Right cardiac atrium (tissue), 5 donors: ENCODE measurements at places on chromosomes 1 and 21.

DNA sequence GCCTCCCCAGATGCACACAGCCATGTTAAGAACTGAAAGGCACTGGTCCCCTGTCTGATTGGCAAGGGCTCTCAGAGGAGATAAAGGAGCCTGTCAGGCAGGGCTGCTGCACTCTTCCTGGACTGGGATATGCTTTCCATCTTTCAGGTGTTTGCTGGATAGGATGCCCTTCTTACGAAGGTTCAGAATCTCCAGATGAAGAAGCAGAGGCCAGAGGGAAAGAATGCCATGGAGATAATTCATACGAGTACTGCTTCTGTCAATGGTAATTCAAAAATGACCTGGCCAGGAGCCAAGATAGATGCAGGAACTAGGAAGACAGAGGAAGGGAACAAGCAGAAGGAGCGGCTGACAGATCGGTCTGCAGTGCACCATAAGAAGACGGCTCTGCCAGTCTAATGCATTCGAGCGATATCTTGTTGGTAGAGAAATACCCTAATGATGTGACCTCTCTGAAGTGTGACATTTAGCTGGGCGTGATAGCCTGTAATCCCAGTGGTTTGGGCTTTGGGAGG is 16.6 kb upstream of the ATP2B4 start:
- no peak for DNase-seq

GRCh38 chr1:89503690-89504089 is 20.9 kb upstream of the LRRC8B start:
- no peak for DNase-seq

DNA sequence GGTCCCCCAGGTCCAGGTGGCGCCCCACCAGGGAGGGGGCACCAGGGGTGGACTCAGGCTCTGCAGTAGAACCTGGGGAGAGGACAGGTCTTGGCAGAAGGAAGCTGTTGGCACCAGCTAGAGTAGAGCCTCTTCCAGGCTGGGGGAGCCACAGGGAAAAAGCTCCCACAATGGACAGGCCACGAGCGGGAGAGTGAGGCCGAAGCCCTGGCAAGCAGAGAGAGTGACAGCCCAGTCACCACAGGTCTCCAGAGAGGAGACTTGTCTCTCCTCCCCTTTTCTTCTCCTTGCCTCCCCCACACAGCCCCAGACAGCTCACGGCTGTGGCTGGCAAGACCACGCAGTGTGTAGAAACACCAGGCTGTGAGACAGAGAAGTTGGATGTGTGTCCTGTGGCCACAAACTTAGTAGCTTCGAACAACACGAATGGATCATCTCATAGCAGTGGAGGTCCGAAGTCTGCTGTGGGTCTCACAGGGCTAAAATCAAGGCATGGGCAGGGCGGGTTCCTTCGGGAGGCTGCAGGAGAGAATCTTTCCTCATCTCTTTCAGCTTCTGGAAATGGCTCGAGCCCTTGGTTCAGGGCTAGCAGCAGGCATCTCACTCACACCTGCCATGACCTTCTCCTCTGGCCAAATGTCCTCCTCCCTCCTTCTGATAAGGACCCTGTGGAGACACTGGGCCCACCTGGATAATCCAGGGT is 3.3 kb downstream of the KRTAP12-4 start:
- DNase-seq = no peak

DNA sequence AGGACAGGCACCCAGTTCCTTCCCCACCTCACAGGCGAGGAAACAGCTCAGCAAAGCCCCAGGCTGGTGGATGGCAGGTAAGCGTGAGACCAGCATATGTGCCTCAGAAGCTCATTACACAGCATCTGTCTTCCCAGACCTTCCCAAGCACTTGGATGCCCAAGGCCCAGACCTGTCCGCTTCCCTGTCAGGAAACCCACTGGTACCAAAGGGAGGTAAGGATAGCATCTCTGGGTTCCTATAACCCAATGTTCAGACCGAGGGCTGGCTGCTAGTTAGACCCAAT is 3.3 kb downstream of the POFUT2 start:
- no peak for DNase-seq

GRCh38 chr1:155279268-155279667 is 2.0 kb downstream of the HCN3 start:
- no peak for DNase-seq

DNA sequence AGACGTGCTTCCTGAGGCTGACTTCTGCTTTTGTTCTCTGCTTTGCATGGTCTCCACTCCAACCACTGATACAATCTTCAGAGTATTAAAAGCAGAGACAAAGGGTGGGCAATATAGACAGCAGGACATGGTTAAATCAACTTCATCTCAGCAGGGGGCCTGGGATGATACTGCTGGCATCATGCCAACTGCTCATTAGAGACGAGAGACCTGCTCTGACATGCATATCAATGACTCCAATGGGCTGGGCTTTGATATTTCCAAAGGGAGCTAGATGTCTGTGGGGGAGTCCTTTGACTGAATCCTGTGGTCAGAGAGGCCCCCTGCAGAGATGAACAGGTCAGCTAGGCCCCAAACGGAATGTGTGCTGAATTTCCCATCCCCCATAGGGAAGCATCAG is 106.6 kb downstream of the ACTL8 start:
- no peak for DNase-seq

DNA sequence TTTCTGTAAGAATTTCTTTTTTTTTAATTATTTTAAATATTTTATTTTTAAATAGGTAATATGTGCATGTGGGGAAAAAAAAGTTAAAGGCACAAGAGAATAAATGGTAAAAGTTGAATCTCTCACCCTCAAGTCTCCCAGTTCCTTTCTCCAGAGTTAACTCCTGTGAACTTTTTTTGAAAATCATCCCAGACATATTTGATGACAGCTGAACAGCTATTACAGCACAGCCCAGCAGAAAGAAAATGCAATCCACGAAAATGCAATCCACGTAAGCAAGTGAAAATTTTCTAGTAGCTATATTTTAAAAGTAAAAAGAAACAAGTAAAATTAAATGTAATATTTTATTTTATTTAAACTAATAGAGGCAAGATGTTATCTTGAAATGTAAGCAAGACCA is 310.0 kb upstream of the RUNX1 start:
- DNase-seq = no peak

GRCh38 chr1:192133350-192133926 is 24.8 kb upstream of the RGS18 start:
- no peak for DNase-seq

DNA sequence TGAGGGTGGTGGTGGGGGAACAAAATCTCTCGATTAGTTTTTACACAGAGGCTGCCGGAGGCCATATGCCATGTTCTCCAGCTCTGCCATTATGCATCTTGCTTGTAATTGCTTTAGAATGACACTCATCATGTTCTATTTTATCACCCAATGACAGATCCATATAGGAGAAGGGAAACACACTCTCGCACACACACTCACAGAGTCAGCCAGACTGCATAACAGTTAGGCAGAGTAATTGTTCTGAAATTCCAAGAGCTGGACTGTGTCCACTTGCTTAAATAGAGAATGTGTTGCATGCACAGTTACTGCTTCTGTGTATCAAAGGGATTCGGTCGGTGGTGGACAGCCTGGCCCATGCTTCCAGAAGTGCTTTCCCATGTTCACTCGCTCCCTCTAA is 30.6 kb downstream of the KCND3 start:
- DNase-seq = no peak

DNA sequence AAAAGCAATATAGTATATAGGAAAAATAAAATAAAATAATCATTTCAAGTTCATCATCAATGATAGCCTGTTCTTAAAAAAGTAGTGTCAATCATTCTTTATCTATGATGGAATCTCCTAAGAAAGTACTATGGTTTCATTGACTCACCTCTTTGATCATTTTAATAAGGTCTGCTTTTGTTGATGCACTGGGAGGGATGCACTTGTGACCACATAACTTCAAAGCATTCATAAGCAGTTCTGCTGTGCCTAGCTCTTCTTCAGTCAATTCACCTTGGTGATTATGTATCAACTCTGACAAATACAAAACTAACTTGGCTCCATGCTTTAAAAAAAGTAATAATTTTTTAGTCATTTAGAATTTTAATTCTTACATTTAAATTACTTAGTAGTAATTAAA is 84.8 kb upstream of the GNG4 start:
- no peak for DNase-seq

DNA sequence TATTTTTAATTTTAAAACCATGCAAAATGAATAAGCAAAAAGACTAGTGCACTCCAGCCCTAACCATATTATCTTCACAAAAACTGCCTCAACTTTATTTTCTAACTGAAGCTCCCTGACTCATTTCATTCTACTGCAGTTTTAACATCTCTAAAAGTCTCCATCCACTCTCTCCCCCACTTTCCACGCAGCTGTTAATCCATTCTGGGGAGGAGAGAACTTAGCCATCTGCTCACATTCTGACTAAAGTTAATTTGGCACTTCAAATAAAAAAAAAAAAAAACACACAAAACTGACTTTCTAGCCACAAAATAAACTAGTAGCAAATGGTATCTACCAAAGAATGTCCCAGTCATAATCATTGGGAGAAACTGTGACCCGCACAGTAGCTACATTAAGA is 5.4 kb upstream of the MYBPHL start:
- no peak for DNase-seq

DNA sequence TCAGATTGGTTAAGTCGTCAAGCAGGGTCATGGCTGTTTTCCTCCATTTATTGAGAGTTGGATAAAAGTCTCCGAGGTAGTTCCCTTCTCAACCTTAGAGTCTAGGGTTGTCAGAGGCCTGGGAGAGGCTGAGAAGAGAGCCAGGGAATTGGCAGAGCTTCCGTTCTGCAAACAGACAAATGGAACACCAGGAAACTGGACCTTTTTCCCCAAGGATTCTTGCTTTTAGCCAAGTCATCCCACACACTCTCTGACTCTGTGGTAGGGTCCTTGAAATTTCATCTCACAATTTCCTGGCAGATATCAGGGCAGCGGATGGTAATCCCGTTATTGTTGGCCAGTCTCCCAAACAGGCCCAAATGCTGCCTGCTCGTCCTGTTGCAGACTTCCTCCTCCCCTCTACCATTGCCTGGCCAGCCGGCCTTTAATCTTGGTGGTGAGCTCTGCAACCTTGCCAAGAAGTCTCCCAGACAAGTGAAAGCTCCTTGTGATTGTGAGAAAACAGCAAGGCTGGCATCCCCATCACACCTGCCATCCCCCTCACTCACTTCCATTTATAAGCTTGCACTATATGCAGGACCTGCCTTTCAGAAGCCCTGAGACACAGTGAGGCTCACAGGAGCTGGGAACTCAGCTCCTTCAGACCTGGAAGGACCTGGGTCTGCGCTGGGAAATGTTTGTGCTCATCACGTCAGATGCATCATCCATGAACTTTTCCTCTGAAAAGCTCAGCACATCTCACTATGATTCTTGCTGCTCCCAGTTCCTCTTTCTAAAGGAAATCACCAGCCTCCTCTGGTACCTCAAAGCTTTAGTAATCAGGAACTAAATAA is 13.7 kb upstream of the SRP9 start:
- DNase-seq = peak; percentile 79

DNA sequence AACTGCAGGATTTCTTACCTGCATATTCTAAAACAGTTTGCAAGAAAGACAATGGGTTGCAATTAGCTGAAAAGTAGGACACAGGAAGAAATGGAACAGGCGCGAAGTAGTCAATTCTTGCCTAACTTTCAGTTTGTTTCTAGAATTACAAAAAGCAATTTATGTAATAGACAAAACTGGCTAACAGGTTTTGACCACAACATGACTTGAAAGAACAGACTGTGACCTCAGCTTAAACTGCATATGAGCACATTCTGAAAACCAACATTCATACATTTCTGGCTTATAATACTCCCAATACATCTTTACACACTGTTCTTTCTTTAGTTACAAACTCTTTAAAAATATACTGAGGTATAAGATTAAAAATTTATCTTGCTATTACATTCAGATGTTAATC is 405.9 kb upstream of the B3GALT2 start:
- DNase-seq = no peak

DNA sequence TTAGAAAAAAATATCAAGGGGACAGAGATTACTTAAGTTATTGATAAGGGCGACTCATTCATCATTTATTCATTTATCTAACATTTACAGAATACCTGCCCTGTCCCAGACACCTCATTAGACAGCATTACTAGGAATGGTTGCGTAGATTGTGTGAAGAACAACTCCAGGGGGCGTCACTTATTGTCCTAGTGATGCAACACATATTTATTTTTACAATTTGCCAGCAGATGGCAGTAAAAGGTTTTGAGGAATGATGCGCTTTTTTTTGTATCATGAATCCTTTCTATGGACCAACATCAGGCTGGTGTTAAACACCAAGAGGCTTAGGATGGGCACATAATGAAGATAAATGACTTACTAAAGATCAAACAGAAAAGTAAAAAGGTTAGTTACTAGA is 5.5 kb downstream of the NCAM2 start:
- DNase-seq = no peak

DNA sequence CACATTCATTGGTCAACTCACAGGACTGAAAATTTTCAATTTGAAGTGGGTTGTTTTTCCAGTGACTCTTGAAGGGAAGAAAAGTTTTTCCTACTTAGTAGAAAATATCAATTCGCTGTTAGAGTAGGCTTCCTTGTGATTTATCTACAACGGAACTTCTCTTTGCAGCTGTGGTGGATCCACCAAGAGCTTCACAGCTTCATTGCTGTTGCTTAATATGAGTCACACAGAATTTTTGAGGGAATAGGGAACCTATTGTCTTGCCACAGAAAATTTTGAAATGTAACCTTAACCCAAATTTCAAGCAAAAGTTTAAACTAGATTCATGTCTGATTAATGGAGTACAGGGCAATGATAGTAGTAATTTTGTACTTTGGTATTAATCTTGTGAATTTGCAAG is 58.4 kb upstream of the IFI44L start:
- DNase-seq = no peak

DNA sequence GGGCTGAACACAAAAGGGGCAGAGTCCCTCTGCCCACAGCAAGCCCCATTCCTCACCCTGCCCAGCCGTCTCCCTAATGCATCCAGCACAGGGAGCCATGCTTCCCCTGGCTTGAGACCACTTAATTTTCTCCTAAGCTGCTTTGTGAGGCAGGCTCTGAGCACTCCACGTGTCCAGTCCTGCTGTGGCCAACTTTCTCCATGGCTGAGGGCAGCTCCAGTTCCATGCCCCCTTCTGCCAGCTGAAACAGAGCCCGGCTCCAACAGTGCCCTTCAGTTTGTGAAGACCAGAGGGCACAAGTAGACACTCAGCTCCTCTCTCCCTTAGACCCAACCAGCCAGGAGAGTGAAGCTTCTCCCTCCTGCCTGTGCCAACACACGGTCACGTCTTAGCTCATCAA is 33.8 kb downstream of the PLEKHA6 start:
- DNase-seq = no peak

GRCh38 chr21:45443595-45444181 is 38.7 kb downstream of the COL18A1 start:
- DNase-seq = peak; percentile 15

GRCh38 chr1:168392958-168393549 is 112.4 kb downstream of the TBX19 start:
- DNase-seq = no peak

DNA sequence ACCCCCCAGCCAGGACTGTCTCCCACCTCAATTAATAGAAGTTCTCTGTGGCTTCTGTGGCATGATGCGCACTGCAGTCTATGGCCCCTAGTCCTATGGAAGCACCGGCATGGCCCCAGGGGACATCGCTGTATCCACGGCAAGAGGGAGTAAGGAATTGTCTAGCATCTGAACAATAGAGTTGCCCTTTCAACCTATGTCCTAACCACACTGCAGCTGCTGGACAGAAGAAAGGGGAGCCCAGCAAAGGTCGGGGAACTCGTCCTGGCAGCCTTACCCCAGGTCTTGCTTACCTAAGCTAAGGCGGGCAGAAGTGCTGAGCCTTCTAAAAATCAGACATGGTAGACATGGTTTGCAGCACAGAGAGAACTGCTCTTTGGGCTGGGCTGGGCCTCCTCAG is 103.3 kb upstream of the EDN2 start:
- no peak for DNase-seq

- DNase-seq = no peak
These were observed 10.2 kb upstream of the PRDX1 start for GRCh38 chr1:45531873-45532272.
